ENCODE measurements at places on chromosomes 5 and 9. TPM values are rescaled to one million over a fixed set of nuclear protein-coding genes. Genes with fewer than 3 reads are reported as not detected.
A peak's percentile ranks its signal among the peaks of the same experiment; 100 is the strongest.

DNA sequence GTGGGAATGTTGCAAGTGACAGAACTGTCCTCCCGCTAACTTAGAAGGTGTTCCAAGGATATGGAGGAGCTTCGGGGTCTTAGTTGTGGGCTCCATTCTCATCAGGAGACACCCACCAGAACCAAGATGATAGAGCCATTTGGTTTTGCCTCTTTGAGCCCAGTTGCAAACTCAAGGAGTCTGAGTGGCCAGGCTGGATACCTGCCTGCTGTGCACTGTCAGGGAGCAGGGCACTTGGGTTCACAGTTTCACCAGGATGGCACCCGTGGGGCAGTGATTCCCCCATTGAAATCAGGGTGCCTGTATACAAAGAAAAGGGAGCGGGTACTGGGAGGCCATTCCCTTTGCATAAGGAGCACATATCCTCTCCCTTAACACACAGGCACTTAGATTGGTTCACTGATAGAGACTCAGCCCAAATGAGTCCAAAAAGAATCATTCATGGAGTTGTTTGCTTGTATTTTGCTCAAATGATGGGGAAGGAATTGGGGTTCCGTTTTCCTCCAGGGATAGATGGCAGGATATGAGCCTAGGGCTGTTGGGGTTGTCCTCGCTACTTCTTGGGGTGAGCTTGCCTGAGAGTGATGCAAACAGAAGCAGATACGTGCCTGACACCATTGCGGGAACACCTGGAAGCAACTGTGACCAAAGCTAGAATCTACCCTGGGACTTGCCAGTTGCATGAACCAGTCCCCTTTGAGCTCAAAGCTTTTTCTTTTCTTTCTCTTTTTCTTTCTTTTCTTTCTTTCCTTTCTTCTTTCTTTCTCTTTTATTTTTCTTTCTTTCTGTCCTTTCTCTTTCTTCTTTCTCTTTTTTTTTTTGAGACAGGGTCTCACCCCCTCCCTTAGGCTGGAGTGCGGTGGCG is 1.3 kb upstream of the PRR7 start:
- peaks cover 50% of the 10 kb centered on the region for H3K4me1 ChIP-seq
- H3K27me3 ChIP-seq, result no peaks in the 10 kb centered on the region
- H3K4me3 ChIP-seq, result no peak overlapping the region
- DNase-seq, result peak; percentile 73
- H3K27ac ChIP-seq, result peak overlapping the region; percentile 77

EPB41L4B gene
- total RNA-seq, result 2.5 TPM

- H3K27ac ChIP-seq, result no peak overlapping the region
- no peak overlapping the region for H3K4me3 ChIP-seq
- H3K4me1 ChIP-seq, result no peaks in the 10 kb centered on the region
- no peaks in the 10 kb centered on the region for H3K36me3 ChIP-seq
Observed at GRCh38 chr9:16787724-16788123, 82.7 kb downstream of the BNC2 start.

MAPKAP1 gene
- total RNA-seq, result 72.1 TPM

C5orf24 gene
- 38.2 TPM for total RNA-seq

DNA sequence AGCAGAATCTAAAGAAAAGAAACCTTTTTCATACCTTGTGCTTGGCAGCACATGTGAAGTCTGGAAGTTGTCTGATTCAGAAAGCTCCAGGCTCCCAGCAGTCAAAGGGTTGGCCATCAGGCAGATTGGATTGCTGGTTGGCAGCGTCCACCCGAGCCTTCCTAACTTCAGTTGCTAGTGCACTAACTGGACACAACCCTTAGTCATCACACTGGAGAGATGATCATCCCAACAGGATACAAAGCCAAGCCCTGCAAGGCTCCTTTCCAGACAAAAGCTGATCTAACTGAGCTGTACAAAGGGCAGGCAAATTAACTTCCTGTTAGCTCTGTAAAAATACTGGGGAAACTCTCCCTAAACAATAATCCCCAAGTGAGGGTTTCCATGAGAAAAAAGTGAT is 185.6 kb downstream of the SNX18 start:
- H3K27ac ChIP-seq, result no peak overlapping the region
- peaks cover 23% of the 10 kb centered on the region for H3K4me1 ChIP-seq
- H3K27me3 ChIP-seq, result no peaks in the 10 kb centered on the region
- no peak for DNase-seq

FOXD4L3 gene
- 0.22 TPM for total RNA-seq

GRCh38 chr9:116331241-116331640 is 177.7 kb downstream of the PAPPA start:
- no peaks in the 10 kb centered on the region for H3K27me3 ChIP-seq
- no peak for DNase-seq
- no peaks in the 10 kb centered on the region for H3K4me1 ChIP-seq
- H3K36me3 ChIP-seq, result no peaks in the 10 kb centered on the region
- H3K27ac ChIP-seq, result no peak overlapping the region
- H3K4me3 ChIP-seq, result no peak overlapping the region

- no peaks in the 10 kb centered on the region for H3K27me3 ChIP-seq
- no peak overlapping the region for H3K4me3 ChIP-seq
- H3K27ac ChIP-seq, result no peak overlapping the region
- H3K36me3 ChIP-seq, result no peaks in the 10 kb centered on the region
Observed at GRCh38 chr5:140235791-140236551, 61.0 kb downstream of the CYSTM1 start.

- DNase-seq, result peak; percentile 37
- no peak overlapping the region for H3K27ac ChIP-seq
- H3K27me3 ChIP-seq, result no peaks in the 10 kb centered on the region
- H3K4me3 ChIP-seq, result no peak overlapping the region
- no peaks in the 10 kb centered on the region for H3K36me3 ChIP-seq
Observed at GRCh38 chr9:75265525-75265972, 177.2 kb downstream of the OSTF1 start.

BARHL1 gene
- not detected for total RNA-seq

- peak overlapping the region; percentile 69 for H3K27ac ChIP-seq
- DNase-seq, result peak; percentile 69
- peak overlapping the region; percentile 93 for H3K4me3 ChIP-seq
Observed at GRCh38 chr5:181189962-181190710, 14.9 kb downstream of the TRIM7 start.

GRCh38 chr9:127316586-127317323 is 52.2 kb downstream of the GARNL3 start:
- H3K27ac ChIP-seq, result no peak overlapping the region
- H3K4me3 ChIP-seq, result no peak overlapping the region
- H3K36me3 ChIP-seq, result no peaks in the 10 kb centered on the region
- no peaks in the 10 kb centered on the region for H3K4me1 ChIP-seq
- no peak for DNase-seq
- H3K27me3 ChIP-seq, result no peaks in the 10 kb centered on the region

- H3K27me3 ChIP-seq, result no peaks in the 10 kb centered on the region
- no peak overlapping the region for H3K4me3 ChIP-seq
- no peak for DNase-seq
- no peak overlapping the region for H3K27ac ChIP-seq
Observed at GRCh38 chr9:25904701-25905100, 226.5 kb upstream of the TUSC1 start.

DNA sequence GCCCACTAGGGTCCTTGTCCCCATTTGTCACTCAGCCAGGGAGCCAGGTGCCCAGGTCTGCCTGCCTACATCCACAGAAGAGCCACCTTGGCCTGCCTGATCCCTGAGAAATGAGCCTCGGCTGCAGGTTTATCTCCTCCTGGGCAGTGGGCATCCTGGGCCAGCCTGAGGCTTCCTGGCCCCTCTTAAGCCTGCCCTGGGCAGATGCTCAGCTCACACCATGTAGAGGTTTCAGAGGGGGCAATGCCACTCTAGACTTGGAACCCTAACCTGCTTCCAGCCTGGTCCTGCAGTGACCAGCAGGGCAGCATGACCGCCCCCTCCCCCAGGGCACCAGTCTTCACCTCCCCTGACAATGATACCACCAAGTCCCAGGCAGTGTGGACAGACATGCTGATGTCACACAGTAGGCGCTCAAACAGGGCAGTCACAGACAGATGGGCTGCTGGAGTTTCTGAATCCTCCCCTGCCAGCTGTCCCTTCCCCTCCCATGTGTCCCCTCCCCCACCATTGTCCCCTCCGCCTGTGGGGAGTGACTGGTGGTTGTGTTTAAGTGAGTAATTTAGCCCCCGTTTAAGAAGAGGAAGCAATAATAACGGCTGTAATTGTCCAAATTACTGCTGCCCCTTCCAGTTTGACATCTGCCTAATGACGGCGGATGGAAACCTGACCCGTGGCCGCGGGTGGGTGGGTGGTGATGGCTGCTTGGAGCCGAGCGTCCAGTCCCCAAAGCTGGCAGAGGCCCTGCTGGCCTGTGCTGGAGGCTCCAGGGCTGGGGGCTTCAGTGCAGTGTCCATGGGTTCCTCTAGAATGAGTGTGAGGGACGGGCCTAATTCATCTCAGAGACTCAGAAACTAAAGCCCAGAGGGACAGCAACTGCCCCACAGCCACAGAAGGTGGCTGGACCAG is 147.7 kb downstream of the BARX1 start:
- H3K36me3 ChIP-seq, result no peaks in the 10 kb centered on the region
- no peak overlapping the region for H3K27ac ChIP-seq
- H3K4me1 ChIP-seq, result no peaks in the 10 kb centered on the region
- no peak for DNase-seq
- peaks cover 7% of the 10 kb centered on the region for H3K27me3 ChIP-seq

- no peak overlapping the region for H3K4me3 ChIP-seq
- DNase-seq, result peak; percentile 69
- peaks cover 43% of the 10 kb centered on the region for H3K4me1 ChIP-seq
- no peak overlapping the region for H3K27ac ChIP-seq
Observed at GRCh38 chr5:158194561-158194976, 335.6 kb upstream of the CLINT1 start.

PCDHA8 gene
- not detected for total RNA-seq

DNA sequence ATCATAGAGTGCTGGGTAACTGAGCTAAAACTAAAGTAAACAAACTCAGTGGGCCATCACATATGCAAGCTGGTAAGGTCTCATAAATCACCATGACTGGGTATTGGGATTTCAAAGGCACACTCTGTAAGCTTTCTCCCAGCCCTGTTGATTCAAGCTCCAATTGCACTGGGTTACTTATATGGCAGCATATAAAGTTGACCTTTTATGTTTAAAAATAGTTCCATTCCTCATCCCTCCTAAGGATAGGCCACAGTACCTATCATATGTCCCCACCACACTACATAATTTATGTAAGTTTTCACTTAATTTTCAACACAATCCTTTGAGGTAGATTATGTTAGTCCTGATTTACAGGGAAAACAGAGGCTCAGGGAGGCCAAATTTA is 438.4 kb downstream of the RAB3C start:
- no peak overlapping the region for H3K27ac ChIP-seq
- DNase-seq, result no peak
- no peaks in the 10 kb centered on the region for H3K4me1 ChIP-seq
- no peak overlapping the region for H3K4me3 ChIP-seq

- DNase-seq, result no peak
- no peaks in the 10 kb centered on the region for H3K36me3 ChIP-seq
- no peak overlapping the region for H3K27ac ChIP-seq
- H3K4me1 ChIP-seq, result no peaks in the 10 kb centered on the region
Observed at GRCh38 chr9:89037346-89037745, 46.1 kb downstream of the S1PR3 start.

- no peak overlapping the region for H3K4me3 ChIP-seq
- no peaks in the 10 kb centered on the region for H3K4me1 ChIP-seq
- H3K36me3 ChIP-seq, result peaks cover 94% of the 10 kb centered on the region
- H3K27me3 ChIP-seq, result no peaks in the 10 kb centered on the region
- no peak overlapping the region for H3K27ac ChIP-seq
- no peak for DNase-seq
Observed at GRCh38 chr9:90893706-90894105, 92.1 kb downstream of the SYK start.

OR13C2 gene
- total RNA-seq, result not detected

CSF1R gene
- total RNA-seq, result 1.5 TPM

DNAI1 gene
- total RNA-seq, result not detected

- no peaks in the 10 kb centered on the region for H3K27me3 ChIP-seq
- no peak overlapping the region for H3K4me3 ChIP-seq
- H3K36me3 ChIP-seq, result no peaks in the 10 kb centered on the region
- no peak overlapping the region for H3K27ac ChIP-seq
- H3K4me1 ChIP-seq, result no peaks in the 10 kb centered on the region
- no peak for DNase-seq
Observed at GRCh38 chr5:114448481-114448880, 86.6 kb downstream of the KCNN2 start.

OR13C9 gene
- not detected for total RNA-seq

- DNase-seq, result no peak
- no peak overlapping the region for H3K4me3 ChIP-seq
- H3K36me3 ChIP-seq, result no peaks in the 10 kb centered on the region
- H3K4me1 ChIP-seq, result no peaks in the 10 kb centered on the region
- H3K27ac ChIP-seq, result no peak overlapping the region
Observed at GRCh38 chr5:123735384-123735783, 223.4 kb downstream of the CSNK1G3 start.

DNA sequence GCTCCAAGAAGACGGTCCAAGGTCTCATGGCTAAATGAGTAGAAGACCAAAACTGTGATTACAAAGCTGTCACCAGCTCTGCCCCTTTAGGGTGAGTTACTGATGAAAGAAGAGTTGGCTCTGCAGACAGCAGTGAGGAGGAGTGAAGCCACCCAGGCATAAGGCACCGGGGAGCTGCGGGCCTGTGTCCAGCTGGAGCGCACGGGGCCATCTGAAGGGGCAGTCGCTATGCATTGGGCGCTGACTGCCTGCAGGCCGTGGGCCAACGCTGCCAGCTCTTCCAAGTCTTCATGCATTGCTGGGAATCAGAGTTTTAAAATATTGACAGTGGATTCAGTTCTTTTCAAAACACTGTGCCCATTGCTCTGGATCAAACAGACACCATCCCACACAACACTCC is 70.3 kb downstream of the DAPK1 start:
- no peak for DNase-seq
- H3K27me3 ChIP-seq, result no peaks in the 10 kb centered on the region
- H3K27ac ChIP-seq, result no peak overlapping the region
- no peak overlapping the region for H3K4me3 ChIP-seq

FOXI1 gene
- not detected for total RNA-seq

GRXCR2 gene
- not detected for total RNA-seq

DNA sequence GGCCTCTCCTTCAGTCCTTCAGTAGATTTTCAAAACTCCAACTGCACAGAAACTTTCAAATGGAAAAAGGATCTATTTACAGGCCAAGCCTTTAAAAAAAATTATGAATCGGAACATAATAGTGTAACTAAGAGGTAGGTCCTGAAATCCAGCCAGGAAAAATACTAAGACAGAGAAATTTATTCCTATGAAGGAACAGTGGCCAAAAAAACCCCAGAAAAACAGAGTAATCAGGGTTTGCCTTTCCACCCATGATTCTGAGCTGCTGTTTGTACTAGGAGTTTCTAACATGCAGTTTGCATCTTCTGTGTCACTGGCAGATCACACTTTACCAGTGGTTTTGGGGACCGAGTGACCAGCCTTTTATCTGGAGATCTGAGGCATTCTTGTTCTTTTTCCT is 93.1 kb upstream of the TMED7 start:
- no peak for DNase-seq
- H3K27ac ChIP-seq, result no peak overlapping the region
- H3K4me1 ChIP-seq, result no peaks in the 10 kb centered on the region
- no peaks in the 10 kb centered on the region for H3K36me3 ChIP-seq
- H3K4me3 ChIP-seq, result no peak overlapping the region
- H3K27me3 ChIP-seq, result peaks cover 2% of the 10 kb centered on the region

Measured in B cell (primary cell).